DND-41 (cell line): ENCODE measurements at places on chromosomes 6 and 20.

- H3K4me1 ChIP-seq = peaks cover 14% of the 10 kb centered on the region
- H3K27ac ChIP-seq = no peak overlapping the region
- H3K36me3 ChIP-seq = no peaks in the 10 kb centered on the region
- no peak for DNase-seq
- H3K27me3 ChIP-seq = no peaks in the 10 kb centered on the region
Measured at GRCh38 chr6:139338795-139339194, 35.7 kb downstream of the CITED2 start.

DNA sequence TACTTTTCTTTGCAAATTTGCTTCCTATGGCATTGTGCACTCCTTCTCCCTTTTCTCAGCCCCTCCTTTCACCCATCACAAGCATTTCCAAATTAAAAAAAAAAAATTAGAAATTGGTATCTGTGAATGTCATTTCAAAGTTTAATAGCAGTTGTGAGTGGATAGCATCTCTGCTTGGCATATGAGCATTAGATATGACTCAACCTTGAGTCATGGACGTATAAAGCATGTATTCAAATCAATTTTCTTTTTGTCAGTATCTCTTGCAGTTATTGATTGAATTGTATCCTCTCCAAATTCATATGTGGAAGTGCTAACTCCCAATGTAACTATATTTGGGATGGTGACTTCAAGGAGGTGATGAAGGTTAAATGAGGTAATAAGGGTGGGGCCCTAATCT is 60.1 kb upstream of the MAP3K7 start:
- H3K36me3 ChIP-seq = no peaks in the 10 kb centered on the region
- DNase-seq = no peak
- H3K27me3 ChIP-seq = no peaks in the 10 kb centered on the region
- H3K27ac ChIP-seq = no peak overlapping the region
- H3K4me1 ChIP-seq = peaks cover 45% of the 10 kb centered on the region

GRCh38 chr6:42010185-42010891 is 40.0 kb upstream of the TAF8 start:
- peaks cover 98% of the 10 kb centered on the region for H3K4me1 ChIP-seq
- peaks cover 8% of the 10 kb centered on the region; the same call in 1 of the 2 replicates for H3K36me3 ChIP-seq
- peak overlapping the region; percentile 35 for H3K4me3 ChIP-seq
- peak overlapping the region; percentile 96 for H3K27ac ChIP-seq
- no peaks in the 10 kb centered on the region for H3K27me3 ChIP-seq

DNA sequence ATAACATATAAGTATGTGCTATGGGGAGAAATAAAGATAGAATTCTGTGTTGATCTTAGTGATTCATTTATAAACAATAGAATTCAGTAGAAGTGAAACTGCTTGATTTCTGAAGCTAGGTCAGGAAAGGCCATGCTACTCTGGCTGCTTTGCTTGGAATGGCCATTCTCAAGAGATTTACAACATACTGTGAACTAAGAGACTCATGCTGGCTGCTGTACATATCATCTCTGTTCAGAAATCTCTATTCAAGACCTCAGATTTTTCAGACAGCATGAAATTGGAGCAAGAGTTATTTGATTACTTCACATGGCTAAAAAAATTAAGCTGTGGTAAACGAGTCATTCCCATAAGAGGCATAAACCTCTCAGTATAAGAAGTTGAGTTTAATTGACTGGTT is 662.6 kb downstream of the BCKDHB start:
- H3K4me3 ChIP-seq = no peak overlapping the region
- no peak overlapping the region for H3K27ac ChIP-seq
- H3K27me3 ChIP-seq = no peaks in the 10 kb centered on the region
- no peaks in the 10 kb centered on the region for H3K4me1 ChIP-seq
- no peak for DNase-seq

- no peaks in the 10 kb centered on the region for H3K27me3 ChIP-seq
Measured at GRCh38 chr6:119330520-119331113, 18.9 kb downstream of the MAN1A1 start.

- H3K4me3 ChIP-seq = no peak overlapping the region
- no peaks in the 10 kb centered on the region for H3K27me3 ChIP-seq
- H3K4me1 ChIP-seq = 0 out of 2 replicates have a peak, but pooled peaks cover 4% of the 10 kb centered on the region
- DNase-seq = no peak
- no peaks in the 10 kb centered on the region for H3K36me3 ChIP-seq
Measured at GRCh38 chr6:44738601-44739146, 351.2 kb downstream of the CDC5L start.
